ENCODE measurements at places on chromosomes 11 and 22.

DNA sequence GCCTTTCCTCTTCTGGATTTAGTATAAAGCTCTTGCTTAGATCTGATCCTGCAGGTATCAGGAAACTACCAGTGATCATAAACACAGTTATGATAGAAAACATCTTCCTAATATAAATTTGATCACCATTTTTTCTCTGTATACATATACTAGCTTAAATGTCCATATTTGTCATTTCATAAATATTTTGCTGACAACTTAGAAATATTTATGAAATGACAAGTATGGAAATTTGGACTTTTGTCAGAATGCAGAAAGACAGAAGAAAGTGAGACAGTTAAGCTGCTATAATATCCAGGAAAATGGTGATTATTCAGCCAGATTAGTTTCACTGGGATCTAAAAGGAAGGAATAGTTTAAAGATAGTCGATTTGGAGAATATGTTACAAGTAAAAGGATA lies 22.8 kb upstream of the TRIM21 start:
- DNase-seq: no peak

DNA sequence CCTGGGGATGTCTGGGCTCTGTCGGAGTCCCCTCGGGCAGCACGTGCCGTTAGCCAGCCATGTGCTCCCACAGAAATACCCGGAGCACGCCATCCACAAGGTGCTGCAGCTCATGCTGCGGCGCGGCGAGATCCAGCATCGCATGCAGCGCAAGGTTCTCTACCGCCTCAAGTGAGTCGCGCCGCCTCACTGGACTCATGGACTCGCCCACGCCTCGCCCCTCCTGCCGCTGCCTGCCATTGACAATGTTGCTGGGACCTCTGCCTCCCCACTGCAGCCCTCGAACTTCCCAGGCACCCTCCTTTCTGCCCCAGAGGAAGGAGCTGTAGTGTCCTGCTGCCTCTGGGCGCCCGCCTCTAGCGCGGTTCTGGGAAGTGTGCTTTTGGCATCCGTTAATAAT lies 24.1 kb downstream of the MCM5 start:
- no peak for DNase-seq

GRCh38 chr22:17772958-17773605 lies 1.2 kb downstream of the BID start:
- no peak for DNase-seq

- DNase-seq: no peak
Observed at GRCh38 chr11:130672911-130673310, 224.5 kb downstream of the ADAMTS15 start.

All from NCI-H1092 (cell line).